Effector memory CD8-positive, alpha-beta T cell (primary cell): ENCODE measurements at places on chromosomes 6 and 20.

GRCh38 chr6:161366301-161366923 is 92.6 kb upstream of the AGPAT4 start:
- DNase-seq, result no peak

DNA sequence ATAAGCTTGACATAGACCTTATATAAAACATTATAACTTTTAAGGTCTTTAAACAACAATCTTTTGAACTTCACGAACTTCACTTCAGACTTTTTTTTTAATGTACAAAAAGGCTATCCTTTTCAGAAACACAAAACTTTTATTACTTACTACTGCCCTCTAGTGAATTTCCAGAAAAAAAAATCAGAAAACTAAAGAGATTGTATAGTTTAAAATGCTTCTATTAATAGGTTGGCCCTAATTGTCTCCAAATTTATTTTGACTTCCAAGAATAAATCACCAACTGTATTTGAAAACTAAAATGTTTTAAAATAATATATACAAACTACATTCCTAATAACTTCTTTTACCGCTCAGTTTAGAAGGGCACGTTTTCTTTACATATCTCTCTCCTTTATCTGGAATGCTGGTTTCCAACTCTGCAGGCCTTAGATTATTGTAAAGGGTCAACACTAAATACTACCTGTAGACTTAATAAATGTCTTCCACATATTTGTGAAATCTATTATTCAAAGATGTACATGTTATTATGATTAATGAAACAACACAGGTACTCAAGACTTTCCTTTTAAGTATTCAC is 66.8 kb downstream of the LMBRD1 start:
- no peak for DNase-seq

DNA sequence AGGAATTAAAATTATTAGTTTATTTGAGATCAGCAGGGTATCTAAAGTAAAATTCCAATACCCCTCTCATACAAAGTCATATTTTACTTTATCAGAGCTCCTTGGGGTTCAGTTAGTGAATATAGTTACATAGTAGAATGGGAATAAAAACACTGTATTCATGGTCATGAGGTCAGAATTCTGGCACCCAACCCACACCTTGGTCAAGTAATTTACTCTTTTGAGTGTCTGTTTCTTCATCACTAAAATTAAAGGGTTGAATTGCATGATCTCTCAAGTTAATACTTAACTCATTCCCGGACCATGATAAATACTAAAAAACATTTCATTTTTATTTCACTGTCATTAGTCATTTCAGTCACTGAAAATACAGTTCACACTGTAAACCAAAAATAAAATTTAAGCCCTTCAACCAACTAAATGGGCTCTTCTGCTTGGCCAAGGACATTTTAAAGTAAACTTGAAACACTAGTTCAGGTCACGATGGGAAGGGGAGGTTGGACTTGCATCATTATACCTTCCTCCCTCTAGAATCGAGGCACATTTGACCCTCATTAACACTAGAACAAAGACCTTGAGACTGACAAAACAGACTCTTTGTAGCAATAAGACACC is 21.1 kb upstream of the HLA-DRB1 start:
- no peak for DNase-seq

DNA sequence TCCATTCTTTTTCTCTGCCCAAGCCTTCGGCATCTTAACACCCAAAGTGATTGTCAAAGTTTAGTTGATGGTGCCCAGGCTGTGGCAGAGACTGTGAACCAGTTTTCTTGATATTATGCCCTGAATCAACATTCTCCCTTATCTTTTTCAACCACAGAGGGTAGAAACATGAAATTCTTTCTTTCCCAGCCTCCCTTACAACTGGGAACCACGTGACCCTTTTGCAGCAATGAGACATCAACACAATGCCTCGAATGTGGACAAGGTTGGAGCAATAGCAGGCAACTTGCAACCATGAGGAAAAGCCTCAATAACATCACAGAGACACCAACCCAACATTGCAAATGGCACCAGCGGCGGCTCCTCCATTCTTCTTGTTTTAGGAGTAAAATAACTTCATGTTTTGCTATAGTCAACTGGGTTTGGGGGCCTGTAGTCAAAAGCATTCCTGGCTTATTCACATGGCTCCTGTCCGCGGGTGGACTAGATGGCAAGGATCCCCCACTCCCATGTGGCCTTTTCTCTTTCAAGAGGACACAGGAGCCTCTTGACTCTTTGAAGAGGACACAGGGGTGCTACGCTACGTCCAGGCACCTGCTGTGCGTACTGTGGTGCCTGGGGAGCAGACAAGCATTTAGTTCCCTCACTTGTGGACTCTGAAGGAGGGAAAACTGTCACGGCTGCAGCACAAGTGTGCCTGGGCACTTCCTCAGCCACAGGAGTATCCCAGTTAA is 90.5 kb downstream of the NOL4L start:
- DNase-seq, result no peak

- DNase-seq, result no peak
Observed at GRCh38 chr20:62310757-62311121, 7.9 kb downstream of the ADRM1 start.

GRCh38 chr6:15176816-15177370 is 69.0 kb upstream of the JARID2 start:
- DNase-seq, result no peak
